Left renal cortex interstitium (tissue), 4 donors: ENCODE measurements at places on chromosomes 3 and 15. TPM values are rescaled to one million over a fixed set of nuclear protein-coding genes. Genes with fewer than 3 reads are reported as not detected.

Gene USP50
- 0.89 TPM for polyA plus RNA-seq

Gene IFRD2
- 34.8 TPM for polyA plus RNA-seq

Gene SPINK8
- 0.55 TPM for polyA plus RNA-seq

Gene POTEB
- polyA plus RNA-seq: not detected

Gene SCG3
- polyA plus RNA-seq: not detected

Gene DPPA2
- 1.2 TPM for polyA plus RNA-seq

Gene CGGBP1
- polyA plus RNA-seq: 143 TPM

Gene OPA1
- polyA plus RNA-seq: 53.3 TPM

Gene SNTN
- 0.03 TPM for polyA plus RNA-seq

Gene CAV3
- 0.43 TPM for polyA plus RNA-seq

Gene NR2E3
- 0.82 TPM for polyA plus RNA-seq

Gene EFCAB12
- polyA plus RNA-seq: 5.4 TPM

Gene EPHB3
- 26.9 TPM for polyA plus RNA-seq

Gene C3orf18
- polyA plus RNA-seq: 19.1 TPM

Gene SOX14
- polyA plus RNA-seq: not detected

Gene HYAL3
- 2.8 TPM for polyA plus RNA-seq

Gene MNS1
- 27.6 TPM for polyA plus RNA-seq

Gene TMC3
- polyA plus RNA-seq: 0.17 TPM

Gene CYFIP1
- 91.4 TPM for polyA plus RNA-seq

Gene RAD18
- polyA plus RNA-seq: 10.9 TPM

Gene GPR149
- polyA plus RNA-seq: not detected

Gene SOX2
- 0.37 TPM for polyA plus RNA-seq

Gene GXYLT2
- 14.1 TPM for polyA plus RNA-seq

Gene TBC1D2B
- polyA plus RNA-seq: 29.7 TPM

Gene EPHB1
- polyA plus RNA-seq: 4.4 TPM

Gene C3orf49
- 1.2 TPM for polyA plus RNA-seq

Gene GOLGA6L7
- polyA plus RNA-seq: 1.1 TPM

Gene GMNC
- polyA plus RNA-seq: 3.1 TPM

Gene COL6A5
- 0.13 TPM for polyA plus RNA-seq

Gene CYP19A1
- 0.99 TPM for polyA plus RNA-seq

Gene CCDC13
- polyA plus RNA-seq: 3.2 TPM

Gene CRBN
- polyA plus RNA-seq: 62.3 TPM

Gene ADAMTS9
- polyA plus RNA-seq: 138 TPM

Gene MCF2L2
- polyA plus RNA-seq: 0.61 TPM

Gene ZNF770
- 56.7 TPM for polyA plus RNA-seq

Gene MOBP
- not detected for polyA plus RNA-seq

Gene STAC
- polyA plus RNA-seq: 11.5 TPM

Gene PCBP4
- 51.1 TPM for polyA plus RNA-seq

Gene TMIE
- 1.1 TPM for polyA plus RNA-seq

Gene SLC7A14
- 2.6 TPM for polyA plus RNA-seq

Gene CYP8B1
- 0.62 TPM for polyA plus RNA-seq

Gene MRAS
- polyA plus RNA-seq: 30.9 TPM

Gene ACY1
- polyA plus RNA-seq: 104 TPM

Gene RTP3
- not detected for polyA plus RNA-seq

Gene C2CD4A
- 0.29 TPM for polyA plus RNA-seq

Gene IL17RC
- 37.8 TPM for polyA plus RNA-seq

Gene FBXL22
- polyA plus RNA-seq: 1.9 TPM

Gene PIK3CA
- 29.7 TPM for polyA plus RNA-seq

Gene TM6SF1
- 2.5 TPM for polyA plus RNA-seq

Gene CA12
- 146 TPM for polyA plus RNA-seq

Gene CEP63
- polyA plus RNA-seq: 35.4 TPM

Gene IGSF10
- polyA plus RNA-seq: 2.3 TPM

Gene AMIGO3
- polyA plus RNA-seq: 1.9 TPM

Gene FBXW12
- 0.24 TPM for polyA plus RNA-seq
